NCI-H774 (cell line): ENCODE measurements at places on chromosomes 4 and X.

DNA sequence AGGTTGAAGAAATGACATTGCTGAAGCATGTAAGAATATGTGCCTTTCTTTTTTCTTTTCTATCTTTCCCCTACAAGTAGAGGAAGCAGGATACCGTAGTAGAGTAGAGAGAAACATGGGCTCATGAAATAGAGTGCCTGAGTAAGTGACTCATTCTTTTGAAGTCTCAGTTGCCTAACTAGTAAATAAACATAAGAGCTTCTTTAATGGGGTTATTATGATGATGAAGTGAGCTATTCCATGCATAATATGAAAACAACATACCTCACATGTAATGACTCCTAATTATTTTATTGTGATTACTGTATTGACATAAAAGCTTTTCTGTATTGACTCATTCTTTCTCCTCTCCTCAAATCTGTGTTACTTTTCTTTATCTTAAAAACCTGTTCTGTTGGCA lies 1538.2 kb downstream of the TECRL start:
- no peak for DNase-seq

- no peak for DNase-seq
Measured at GRCh38 chrX:134533952-134534351, 74.0 kb downstream of the HPRT1 start.

DNA sequence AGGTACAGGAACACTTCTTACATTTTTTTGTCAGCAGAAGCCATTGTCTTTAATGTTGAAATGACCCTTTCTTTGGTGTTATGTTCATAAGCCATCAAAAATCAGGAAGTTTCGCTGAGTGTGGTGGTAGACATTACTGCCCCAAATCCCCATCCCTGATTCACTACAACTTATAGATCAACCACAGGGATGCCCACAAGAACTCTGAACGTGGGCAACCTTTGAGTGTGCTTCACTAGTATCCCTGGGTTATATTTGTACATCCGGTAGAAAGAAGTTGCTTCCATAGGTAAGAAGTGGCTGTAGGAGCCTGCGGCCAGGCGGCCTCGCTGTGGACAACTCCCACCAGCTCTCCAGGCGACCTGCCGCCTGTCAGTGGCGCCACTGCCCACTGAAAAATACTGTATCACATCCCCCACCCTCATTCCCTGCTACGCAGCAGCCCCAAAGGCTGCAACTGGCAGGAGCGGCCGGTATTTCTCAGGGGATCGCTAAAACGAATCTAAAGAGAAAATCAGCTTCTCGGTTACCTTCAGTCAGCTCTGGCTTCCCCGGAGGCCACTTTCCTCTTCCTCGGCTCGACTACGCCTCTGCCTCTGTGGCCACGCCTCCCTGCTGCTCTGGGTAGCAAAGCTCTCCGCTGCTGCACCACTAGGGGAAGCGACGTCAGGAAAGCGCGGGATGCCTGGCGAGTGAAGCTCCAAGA lies 13.9 kb upstream of the ETDC start:
- no peak for DNase-seq

DNA sequence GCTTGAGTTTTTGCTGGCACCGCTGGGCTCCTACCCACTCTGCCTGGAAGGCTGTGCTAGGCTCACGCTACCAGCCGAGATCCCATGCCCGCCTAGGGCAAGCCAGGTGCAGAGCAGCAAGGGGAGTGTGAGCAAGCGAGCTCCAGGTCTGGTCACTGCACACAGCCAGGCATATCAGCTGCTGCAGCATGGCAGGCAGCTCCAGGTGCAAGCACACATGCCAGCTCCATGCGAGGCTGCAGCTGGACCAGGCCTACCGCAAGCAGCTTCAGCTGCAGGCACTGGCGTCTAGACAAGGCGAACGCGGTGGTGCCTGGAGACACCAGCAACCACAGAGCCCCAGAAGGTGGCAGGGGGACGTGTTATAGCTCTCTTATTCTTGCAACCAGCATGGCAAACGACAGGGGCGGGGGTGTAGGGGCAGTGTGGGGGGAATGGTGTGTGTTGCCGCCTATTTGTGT lies 614.7 kb upstream of the EPHA5 start:
- DNase-seq, result no peak

DNA sequence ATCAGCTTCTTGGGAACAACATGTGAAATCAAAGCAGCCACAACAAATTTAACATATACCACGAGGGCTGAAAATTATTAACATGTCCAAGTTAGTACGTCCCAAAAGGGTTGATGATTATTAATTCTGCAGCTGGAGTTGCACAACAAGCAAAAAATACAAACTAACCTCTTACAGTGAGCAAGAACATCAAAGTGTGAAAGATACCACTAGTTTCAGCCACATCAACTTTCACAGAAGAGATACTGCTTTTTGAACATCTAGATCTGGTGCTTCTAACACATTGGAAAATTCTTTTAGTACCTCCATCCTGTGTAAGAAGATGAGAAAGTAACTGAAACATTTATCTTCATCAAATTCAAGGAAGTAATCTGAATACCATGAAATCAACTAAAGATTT lies 334.1 kb downstream of the PCDH7 start:
- DNase-seq, result no peak

DNA sequence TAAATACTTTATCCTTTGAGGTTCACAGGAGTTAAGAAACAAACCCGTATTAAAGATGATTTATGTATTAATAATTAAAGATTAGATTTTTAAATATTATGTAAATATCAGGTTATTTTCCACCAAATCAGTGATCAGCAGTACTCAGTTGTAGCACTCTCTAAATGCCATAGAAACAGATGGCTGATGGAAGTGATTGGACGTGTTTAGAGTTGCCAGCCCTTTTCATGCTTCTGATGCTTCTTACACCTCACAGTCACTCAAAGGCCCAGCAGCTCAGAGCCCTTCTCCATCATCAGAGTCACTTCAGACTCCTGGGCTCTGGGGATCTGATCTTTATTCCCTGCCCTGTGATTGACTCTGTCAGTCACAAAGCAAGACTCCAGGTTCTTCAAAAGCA lies 170.1 kb upstream of the PGRMC2 start:
- DNase-seq, result no peak

DNA sequence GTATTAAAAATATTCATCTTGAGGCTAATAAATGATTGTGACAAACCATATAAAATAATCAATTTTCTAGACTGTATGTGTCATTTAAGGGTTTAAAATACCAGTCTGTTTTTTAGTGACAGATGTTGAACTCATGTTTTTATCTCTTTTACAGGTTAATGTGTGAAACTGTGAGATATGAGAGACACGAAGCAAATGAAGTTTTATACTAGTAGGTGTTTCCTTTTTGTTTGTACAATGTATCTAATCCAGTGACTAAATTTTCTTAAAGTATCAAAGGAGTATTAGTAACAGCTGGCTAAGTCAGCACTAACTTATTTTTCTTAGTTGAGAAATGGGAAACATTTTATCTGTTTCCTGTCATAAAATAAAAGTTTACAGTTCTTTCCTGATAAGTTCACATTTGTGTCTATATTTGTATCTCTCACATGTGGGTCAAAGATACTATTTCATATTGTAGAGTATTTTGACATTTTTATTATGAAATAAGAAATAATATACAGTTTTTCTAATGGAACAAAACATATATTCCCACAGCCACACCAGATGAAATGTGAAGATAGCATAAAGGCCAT lies 90.3 kb downstream of the RAPGEF2 start:
- no peak for DNase-seq

DNA sequence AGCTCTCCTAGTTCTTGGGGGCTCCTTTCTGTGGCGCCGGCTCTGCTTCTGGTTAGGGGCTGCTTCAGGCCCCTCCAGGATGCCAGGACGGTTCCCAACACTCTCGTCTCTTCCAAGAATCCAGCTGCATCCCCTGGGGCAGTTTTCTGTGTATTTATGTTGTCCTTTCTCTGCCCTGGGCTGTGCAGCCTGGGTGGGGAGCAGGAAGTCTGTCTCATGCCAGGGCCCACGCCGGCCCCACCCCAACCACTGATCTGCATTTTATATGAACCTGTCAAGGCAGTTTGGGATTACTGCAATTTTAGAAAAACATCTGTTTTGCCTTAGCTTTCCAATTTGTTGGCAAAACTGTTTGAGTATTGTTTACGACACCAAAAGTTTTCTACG lies 14.6 kb downstream of the CTBP1 start:
- no peak for DNase-seq

DNA sequence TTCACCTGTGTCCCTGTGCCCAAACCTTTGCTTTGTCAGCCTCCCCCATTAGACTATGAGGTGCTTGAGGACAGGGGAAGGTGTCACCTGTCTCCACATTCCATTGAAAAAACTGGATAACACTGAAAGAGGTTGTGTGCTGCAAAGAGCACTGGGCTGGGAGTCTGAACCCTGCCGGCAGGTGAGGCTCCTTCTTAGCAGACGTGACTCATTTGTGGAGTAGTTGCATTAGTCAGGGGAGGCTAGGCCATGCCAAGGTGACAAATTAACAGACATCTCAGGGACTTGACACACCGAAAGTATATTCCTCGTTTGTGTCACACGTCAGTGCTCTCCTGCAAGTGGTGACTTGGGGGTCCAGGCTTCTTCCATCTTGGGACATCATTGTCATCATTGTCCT lies 95.9 kb upstream of the STX18 start:
- DNase-seq, result no peak

GRCh38 chrX:20527558-20528011 lies 260.9 kb upstream of the RPS6KA3 start:
- DNase-seq, result peak; percentile 3

- no peak for DNase-seq
Measured at GRCh38 chrX:47248576-47248975, 15.8 kb downstream of the USP11 start.

GRCh38 chr4:182788201-182788600 lies 129.0 kb downstream of the DCTD start:
- DNase-seq, result no peak

DNA sequence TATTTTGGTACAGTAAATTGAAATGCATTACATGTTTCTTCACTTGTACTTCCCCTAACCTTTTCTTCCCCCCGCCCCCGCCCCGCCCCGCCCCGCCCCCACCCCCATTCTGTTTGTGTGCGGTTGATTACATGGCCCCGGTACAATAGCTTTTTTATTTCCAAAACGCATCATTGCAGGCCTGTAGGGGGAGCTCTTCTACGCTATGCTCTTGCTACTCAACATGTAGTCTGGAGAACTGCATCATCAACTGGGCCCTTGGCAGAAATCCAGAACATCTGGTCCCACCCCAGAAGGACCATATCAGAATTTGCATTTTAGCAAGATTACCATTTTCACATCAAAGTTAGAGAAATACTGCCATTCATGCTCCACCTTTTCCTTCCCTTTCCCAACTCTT lies 333.3 kb upstream of the DDX53 start:
- no peak for DNase-seq

GRCh38 chrX:130108647-130109428 lies 1.5 kb downstream of the ELF4 start:
- DNase-seq, result no peak

- DNase-seq, result no peak
Measured at GRCh38 chr4:146442801-146443200, 78.9 kb downstream of the SLC10A7 start.

DNA sequence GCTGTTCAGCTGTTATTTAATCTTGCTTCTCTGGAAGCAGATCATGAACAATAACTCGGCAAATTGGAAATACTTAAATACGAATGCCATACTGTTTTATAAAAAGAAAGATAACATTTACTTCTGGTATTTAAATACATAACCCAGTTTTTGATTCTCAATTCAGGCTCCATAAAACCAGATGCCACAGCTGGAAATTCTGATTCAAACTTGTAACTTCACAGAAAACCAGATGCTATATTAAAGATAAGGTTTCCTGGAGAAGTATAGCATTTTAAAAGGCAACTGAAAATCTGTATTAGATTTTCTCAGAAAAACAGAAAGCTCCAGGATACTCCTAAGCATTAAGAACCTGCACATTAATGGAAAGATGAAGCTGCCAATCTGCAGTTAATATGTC lies 40.2 kb downstream of the STX18 start:
- no peak for DNase-seq

DNA sequence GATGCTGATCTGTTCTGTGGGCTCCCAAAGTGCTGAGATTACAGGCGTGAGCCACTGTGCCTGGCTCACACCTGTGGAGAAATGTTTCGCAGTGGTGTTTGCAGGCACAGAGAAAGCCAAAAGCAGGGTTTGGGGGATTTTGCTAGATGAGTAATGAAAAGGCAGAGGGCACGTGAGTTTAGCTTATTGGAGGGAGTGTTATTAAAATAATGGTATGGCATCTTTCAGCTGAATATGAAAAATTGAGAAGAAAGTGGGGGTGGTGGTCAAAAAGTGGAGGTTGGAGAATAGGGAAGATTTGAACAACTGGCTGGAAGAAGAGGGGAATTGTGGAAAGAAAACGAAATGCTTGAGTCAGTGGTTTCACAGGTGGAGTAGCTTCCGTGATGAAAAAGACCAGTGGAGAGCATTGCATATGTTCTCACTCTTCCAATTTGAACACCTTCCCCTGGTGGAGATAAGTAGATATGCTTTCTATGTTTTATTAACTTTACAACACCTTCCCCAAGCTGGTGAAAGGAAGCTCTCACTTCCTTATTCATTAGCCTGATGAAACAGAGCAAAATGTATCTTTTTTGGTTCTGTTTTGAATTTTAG lies 1.1 kb upstream of the CHST7 start:
- DNase-seq, result no peak
